ENCODE measurements at places on chromosomes 3 and 15. TPM values are rescaled to one million over a fixed set of nuclear protein-coding genes. Genes with fewer than 3 reads are reported as not detected.

ABCC5 gene
- 20.1 TPM for polyA plus RNA-seq

AMIGO3 gene
- 2.0 TPM for polyA plus RNA-seq

KLF15 gene
- polyA plus RNA-seq = 11.0 TPM

CPNE9 gene
- polyA plus RNA-seq = 2.7 TPM

PROS1 gene
- polyA plus RNA-seq = 3.3 TPM

NEK11 gene
- polyA plus RNA-seq = 7.6 TPM

TMCO5A gene
- polyA plus RNA-seq = not detected

C3orf22 gene
- not detected for polyA plus RNA-seq

ATP13A4 gene
- polyA plus RNA-seq = 2.7 TPM
